ENCODE measurements at places on chromosomes 3 and 15.

GRCh38 chr3:15342246-15342645 is 9.9 kb upstream of the SH3BP5 start:
- no peak for DNase-seq

GRCh38 chr15:68795298-68795848 is 25.3 kb downstream of the ANP32A start:
- DNase-seq: peak; percentile 72

DNA sequence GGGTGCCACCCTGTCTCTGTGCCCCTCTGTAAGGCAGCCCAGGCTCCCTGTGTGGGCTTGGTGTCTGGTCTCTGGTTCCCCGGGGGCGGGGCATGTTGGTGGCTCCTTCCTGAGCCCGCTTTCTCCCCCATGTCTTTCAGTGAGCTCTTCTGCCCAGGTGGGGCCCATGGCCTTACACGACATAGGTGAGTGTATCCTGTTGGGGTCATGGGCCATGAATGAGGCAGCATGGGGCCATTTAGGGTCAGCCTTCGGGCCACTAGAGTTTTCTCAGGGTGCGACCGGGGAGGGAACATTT is 195.1 kb downstream of the UBE3A start:
- no peak for DNase-seq

DNA sequence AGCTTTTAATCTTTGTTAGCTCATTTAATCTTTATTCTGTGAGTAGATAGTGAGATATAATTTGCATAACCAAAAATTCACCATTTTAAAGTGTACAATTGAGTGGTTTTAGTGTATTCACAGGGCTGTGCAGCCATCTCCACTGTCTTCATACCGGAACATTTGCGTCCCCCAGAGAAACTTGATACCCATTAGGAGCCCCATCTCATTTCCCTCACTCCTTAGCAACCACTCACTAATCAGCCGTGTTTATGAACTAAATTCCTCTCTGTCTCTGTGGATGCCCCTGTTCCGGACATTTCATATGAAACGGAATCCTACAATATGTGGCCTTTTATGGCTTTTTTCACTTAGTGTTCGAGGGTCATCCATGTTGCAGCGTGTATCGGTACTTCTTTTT is 38.2 kb downstream of the PAK2 start:
- DNase-seq: no peak

- DNase-seq: no peak
Measured at GRCh38 chr3:188164248-188164687, 10.3 kb downstream of the LPP start.

DNA sequence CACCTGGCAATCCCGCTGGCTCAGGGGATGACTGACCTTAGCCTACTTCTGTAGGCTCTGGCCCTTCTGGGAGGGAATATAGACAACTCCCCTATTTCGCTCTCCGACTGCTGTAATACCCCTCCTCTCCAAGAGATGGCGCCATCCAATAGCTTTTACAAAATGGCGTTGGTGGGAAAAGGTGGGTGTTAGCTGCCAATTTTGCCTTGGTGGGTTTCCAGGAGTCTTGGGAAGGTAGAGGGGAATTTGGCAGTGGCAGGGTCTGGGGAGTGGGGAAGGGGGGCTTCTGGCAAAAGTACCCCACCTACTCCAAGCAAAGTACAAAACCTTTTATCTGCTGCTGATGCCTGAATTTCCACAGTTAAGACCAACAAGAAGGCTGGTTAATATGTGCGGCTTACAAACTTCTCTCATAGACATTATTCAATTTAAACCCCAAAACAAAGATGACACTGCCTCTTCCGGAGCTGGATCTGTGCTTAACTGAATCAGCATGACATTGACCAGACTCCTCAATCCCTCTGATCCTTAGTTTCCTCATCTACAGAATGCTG is 62.1 kb downstream of the RASGRF1 start:
- DNase-seq: no peak

- peak; percentile 14 for DNase-seq
Measured at GRCh38 chr3:143307613-143308183, 188.1 kb downstream of the CHST2 start.

DNA sequence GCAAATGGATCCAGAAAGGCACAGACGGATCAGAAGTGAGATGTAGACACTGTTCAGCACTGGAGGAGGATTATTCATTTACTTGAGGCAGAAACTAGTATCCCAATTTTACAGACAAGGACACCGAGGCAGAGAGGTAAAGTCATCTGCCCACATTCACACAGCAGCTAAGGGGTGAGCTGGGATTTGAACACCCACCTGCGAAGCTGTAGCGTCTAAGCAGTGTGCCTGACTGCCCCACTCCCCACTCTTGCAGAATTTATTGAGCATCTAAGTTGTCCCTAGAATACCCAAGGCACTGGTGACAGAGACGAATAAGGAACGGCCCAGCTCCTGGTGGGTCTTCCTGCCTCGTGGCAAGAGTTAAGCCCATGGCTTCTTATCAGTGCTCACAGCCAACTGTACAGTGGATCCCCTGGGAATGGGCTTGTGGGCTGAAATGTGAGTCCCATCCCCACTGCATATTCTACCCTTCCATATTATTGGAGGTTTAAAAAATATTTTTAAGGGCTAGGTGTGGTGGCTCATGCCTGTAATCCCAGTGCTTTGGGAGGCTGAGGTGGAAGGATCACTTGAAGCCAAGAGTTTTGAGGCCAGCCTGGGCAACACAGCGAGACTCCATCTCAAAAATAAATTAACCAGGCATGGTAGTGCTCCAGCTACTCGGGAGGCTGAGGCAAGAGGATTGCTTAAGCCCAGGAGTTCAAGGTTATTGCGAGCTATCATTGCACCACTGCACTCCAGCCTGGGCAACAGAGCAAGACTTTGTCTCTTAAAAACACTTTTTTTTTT is 77.6 kb downstream of the IQSEC1 start:
- DNase-seq: no peak

DNA sequence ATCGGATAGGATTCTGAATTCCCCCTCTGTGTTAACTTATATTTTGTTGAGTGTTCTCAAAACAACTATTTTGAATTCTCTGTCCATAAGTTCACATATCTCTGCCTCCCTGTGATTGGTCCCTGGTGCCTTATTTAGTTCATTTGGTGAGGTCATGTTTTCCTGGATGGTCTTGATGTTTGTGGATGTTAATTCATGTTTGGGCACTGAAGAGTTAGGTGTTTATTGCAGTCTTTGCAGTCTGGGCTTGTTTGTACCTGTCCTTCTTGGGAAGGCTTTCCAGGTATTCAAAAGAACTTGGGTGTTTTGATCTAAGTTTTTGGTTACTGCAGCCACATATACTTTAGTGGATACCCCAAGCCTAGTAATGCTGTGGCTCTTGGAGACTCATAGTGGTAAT is 23.3 kb downstream of the PLSCR2 start:
- no peak for DNase-seq

- no peak for DNase-seq
Measured at GRCh38 chr3:48425281-48425812, 4.5 kb downstream of the PLXNB1 start.

DNA sequence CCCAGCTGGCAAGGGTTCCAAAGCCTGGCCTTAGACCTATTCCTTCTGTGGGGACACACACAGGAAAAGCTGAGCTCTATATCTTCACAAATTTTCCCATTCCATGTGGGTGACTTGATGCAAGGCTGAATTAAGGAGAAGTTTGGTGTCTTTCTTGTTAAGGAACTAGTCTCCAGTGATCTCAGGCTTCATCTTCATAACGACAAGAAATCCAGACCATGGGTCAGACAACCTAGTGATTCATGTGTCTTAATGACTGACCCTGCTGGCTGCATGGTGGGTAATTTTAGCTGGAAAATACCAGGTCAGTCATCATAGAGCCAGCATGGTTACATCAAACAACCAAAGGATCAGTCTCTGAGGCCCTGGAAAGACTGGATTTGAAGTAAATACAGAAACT is 112.7 kb upstream of the SLC4A7 start:
- DNase-seq: peak; percentile 87

GRCh38 chr3:179991883-179992282 is 44.9 kb downstream of the PEX5L start:
- DNase-seq: no peak

DNA sequence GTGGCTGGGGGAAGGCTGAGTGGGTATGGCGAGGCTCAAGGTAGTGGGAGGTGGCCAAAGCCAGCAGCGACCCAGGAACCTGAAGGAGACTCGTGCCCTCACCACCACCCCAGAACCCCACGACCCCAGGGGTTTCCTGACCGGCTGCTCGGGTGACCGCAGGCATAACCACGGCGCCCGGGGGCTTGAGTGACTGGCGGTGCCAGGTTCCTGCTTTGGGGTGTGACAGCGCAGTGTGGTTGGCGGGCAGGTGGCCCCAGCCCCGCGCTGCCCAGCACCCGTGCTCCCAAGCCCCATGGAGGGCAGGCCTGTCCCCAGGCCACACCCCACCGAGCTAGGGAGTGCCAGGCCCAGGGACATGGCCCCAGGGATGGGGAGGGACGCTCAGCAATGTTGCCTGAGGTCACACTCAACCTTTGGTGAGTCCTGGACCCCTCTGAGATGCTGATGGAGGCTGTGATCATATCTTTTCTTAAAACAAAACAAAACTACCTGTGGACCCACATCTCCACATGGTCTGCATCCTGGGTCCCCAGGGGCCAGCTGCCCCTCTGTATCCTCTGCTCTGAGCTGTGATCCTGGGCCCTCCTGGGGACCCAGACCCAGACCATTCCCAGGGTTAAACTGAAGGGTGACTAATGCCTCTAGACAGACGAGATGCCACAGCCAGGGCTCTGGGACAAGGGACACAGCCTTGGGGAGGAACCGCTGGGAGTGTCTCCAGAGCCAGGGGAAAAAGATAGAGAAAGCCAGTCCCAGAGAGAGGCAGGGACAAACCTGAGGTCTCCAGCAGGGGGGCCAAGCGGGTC is 13.0 kb downstream of the DNAJB8 start:
- peak; percentile 60 for DNase-seq

- DNase-seq: no peak
Measured at GRCh38 chr3:3102751-3103150, 7.4 kb downstream of the IL5RA start.

DNA sequence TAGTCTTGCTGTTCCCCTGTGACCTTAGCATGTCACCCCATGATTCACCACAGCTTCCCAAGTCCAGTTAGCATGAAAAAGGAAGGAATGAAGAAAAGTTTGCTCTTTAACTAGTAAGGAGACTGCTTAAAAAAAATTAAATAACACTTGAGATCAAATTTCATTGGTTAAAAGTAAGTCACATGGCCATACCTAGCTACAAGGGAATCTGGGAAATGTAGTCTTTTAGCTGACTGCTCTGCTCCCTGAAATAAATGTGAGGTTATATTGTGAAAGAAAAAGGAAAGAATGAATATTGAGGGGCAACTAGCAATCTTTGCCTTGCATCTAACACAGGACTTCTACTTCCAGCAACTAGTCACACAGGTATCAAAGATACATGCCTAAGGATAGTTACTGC is 84.7 kb upstream of the LRRN1 start:
- no peak for DNase-seq

GRCh38 chr15:42595626-42596240 is 20.3 kb downstream of the STARD9 start:
- DNase-seq: no peak

- no peak for DNase-seq
Measured at GRCh38 chr3:50637945-50638344, 21.0 kb downstream of the MAPKAPK3 start.

DNA sequence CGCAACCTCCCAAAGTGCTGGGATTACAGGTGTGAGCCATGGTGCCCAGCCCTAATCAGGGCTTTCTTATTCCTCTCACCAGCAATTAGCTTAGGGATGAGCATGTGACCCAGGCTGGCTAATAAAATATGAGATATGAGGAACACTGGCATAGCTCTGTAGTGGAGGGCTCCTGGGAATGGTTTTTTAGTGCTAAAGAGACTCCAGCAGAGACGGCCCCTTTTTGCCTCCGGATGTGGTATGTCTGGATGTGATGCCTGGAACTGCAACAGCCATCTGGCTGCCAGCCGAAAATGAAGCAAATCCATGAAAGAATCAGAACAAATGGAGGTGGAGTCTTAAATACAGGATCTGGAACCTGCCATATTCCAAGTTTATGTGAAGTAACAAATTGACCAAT is 69.1 kb upstream of the MAGI1 start:
- no peak for DNase-seq

DNA sequence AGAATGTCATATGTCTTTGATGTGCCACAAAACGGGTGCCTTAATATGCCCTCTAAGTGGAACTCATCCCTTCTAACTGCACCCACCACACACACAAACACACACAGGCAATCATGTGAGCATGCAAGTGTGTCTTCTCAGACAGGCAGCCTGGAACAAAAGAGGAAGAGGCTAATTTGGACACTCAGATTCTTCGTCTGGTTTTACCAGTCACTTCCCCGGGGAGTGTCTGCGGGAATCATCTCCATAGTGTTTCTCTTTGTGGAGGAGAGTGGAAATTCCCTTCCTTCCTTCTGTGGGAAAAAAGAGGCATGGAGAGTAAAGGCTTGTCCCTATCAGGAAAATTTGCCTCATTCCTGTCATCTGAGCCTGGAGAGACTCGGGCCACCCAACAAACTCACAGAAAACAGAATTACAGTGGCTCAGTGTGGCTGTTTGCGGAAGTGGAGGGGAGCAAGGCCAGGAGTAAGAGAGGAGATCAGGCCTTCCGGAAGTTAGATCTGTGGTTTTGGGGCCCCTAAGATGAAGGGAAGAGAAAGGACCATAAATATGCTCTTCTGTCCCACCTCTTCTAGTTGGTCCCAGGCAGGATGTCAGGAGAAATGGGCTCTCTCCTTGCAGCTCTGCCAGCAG is 212.6 kb upstream of the SEMA6D start:
- no peak for DNase-seq

GRCh38 chr3:126459111-126459762 is 16.5 kb downstream of the ZXDC start:
- no peak for DNase-seq

GRCh38 chr15:67144609-67145311 is 79.4 kb downstream of the SMAD3 start:
- peak; percentile 79 for DNase-seq

GRCh38 chr15:73700041-73700842 is 16.1 kb downstream of the CD276 start:
- DNase-seq: peak; percentile 64

- no peak for DNase-seq
Measured at GRCh38 chr3:27993051-27993450, 248.4 kb upstream of the CMC1 start.

DNA sequence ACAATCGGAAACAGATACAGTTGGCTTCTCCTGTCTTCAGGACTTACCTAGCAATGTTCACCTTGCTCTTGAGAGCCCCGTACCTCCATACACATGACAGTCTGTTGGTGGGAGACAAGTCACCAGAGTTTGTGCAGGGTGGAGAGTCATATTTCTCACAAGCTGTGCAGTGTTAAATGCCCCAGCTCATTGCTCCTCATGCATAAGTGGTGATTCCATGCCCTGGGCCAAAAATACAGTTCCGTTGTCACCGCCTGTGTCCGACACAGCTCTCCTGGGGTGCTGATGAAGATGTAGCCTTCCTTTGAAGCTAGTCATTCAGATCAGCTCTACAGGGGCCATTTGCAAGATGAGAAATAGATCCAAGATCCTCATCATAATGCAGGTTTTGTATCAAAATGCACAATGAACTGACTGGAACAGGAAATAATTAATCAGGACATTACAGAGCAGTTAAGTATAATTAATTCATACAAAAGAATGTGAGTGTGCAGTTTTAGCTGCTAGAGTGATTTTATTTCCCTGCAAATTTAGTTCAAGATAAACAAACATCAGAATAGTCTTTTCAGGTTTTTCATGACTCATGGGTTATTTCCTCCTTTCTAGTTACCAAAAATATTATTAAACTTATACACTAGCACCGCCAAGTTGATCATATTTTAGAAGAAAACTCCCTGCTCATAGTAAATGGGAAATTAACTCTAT is 66.5 kb downstream of the CD47 start:
- no peak for DNase-seq
